Lower leg skin (tissue), 4 donors: ENCODE measurements at places on chromosomes 4 and X. TPM values are rescaled to one million over a fixed set of nuclear protein-coding genes. Genes with fewer than 3 reads are reported as not detected.

DNA sequence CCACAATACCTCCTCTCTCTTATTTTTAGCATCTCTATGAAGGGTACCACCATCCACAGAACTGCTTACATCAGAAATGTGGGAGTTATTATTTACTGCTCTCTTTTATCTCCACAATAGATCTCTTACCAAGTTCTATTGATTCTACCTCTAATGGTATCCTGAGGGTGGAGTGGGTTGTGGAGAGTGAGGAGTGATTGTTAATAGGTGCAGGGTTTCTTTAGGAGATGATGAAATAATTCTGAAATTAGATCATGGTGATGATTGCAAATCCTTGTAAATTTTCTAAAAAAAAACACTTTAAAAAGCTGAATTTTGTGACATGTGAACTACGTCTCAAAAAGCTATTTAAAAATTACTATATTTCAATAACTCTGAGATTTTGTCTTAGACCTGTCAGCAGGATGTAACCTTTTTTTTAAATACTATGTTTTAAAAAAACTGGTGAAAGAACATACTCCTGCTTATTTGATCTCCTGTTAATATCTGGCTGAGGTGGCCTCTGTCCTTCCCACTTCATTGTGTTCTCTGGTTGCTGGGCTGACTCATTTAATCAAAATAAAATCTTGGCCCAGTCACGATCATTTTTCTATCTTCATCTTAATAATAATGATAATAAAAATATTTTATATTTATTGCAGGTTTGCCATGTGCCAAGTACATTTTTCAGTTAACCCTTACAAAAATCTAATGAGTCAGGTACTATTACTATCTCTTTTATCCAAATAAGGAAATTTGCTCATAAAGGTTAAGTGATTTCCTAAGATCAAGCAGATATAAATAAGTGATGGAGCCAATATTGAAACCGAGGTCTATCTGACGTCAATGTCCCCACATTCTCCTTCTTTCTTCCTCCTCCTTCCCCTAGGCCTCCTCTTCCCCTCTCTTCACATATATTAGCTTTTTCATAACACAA is 73.5 kb downstream of the GLUD2 start:
- no peak for DNase-seq

DNA sequence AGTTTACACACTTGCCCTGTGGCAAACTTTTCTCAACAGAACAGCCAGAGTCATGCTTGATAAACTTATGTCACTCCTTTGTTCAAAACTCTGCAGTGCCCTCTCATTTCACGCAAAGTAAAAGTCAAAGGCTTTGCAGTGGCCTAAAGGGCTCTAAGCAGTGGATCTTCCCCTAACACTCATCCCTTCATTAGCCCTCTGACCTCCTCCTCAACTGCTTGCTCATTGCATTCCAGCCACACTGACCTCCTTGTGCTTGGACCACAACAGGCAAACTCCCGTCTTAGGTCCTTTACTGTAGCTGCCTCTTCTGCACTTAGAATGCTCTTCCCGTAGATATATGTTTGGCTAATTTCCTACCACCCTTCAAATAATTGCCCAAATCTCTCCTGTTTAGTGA is 5.6 kb downstream of the PRDM5 start:
- no peak for DNase-seq

DNA sequence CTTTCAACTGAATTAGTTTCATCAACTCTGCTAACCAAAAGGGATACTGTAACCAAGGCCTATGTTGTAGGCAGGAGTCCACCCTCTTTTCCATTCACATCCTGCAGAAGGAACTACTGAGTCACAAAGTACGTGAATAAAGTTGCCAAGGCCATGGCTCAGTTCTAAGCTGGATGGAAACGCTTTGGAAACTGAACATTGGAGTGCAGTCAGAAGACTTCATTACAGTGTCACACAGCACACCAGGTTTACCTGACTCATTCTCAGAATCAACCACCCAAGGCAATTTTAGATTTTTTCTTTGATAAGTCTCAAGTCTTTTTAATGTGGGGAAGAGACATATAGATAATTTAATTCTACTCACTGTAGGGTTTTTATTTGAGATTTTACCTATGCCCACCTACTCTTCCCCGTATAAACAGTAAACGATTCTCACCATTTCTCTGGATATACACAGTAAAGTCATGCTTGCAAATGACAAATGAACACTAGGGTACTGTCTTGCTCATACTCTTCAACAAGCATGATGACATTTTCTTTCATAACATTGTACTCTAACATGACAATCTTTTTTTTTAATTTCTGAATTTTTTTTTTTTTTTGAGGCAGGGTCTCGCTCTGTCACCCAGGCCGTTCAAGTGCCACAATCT is 58.9 kb upstream of the RBM47 start:
- DNase-seq = no peak

DNA sequence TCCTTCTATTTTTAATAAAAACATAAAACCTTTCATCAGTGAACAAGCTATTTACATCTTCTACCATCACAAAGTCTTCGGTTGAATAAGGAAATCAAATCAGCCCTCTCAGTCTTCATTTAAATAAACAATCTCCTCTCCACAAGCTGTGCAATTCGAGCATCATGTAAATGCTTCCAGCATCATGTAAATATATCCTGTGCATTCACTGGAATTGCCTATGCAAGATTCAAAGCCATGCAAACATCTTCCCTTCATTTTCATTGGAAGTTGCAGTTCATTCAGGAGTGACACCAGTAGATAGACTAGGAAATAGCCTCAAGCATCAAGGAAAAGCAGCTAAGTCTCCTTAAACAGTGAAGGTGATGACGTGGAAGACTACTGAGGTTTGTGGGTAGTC is 77.7 kb upstream of the PCDH19 start:
- DNase-seq = no peak

- DNase-seq = no peak
Measured at GRCh38 chr4:123956204-123956603, 559.6 kb downstream of the SPRY1 start.

DNA sequence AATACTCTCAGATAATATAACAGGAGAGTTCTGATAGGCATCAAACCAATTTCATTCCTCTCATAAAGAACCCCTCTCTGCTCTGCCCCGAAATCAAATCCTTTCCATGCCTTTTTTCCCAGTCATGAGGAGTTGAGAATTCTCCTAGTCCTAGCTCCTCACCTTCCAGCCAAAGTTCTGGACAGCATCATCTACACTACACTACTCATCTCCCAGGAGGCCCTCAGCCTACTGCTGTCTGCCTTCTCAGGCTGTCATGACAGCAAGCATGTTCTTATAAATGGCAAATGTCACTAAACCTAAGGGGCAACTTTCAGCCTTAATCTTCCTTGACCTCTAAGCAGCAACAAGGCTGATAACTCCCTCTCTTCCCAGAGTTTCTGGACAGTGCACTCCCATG is 26.6 kb downstream of the MAPK10 start:
- no peak for DNase-seq

- no peak for DNase-seq
Measured at GRCh38 chr4:101400096-101400495, 52.8 kb upstream of the PPP3CA start.

- DNase-seq = no peak
Measured at GRCh38 chrX:76172325-76172893, 453 bp upstream of the PBDC1 start.

DNA sequence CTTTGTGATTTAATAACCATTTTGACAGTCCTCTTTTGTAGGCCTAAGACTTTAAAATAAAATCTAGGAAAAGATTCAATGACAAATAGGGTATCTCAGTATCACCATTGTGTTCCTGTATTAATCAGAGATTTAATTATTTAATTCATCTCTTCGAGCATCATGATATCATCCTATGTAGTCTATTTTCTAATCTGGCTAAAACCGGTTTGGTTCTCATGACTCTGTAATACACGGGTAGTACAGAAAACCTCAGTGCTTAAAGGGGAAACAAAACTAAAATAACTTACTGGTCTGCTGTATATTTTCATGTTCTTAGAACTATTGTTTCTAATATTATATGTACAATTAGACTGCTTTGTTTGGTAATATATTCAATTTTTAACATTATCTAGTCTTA is 23.7 kb upstream of the FBXW7 start:
- no peak for DNase-seq

The PDZD4 gene
- 6.4 TPM for total RNA-seq

The ADGRG2 gene
- total RNA-seq = 0.61 TPM

The SCML1 gene
- total RNA-seq = 11.6 TPM

The USP26 gene
- not detected for total RNA-seq
